Activated naive CD8-positive, alpha-beta T cell treated with anti-CD3 and anti-CD28 coated beads, Interleukin-2, amount 50 U/mL, for 16 hours (primary cell): ENCODE measurements at places on chromosomes 5 and 9.

GRCh38 chr5:90308787-90309585 lies 100.6 kb downstream of the CETN3 start:
- no peak for DNase-seq

- no peak for DNase-seq
Measured at GRCh38 chr5:1032551-1033027, 24.0 kb downstream of the NKD2 start.

DNA sequence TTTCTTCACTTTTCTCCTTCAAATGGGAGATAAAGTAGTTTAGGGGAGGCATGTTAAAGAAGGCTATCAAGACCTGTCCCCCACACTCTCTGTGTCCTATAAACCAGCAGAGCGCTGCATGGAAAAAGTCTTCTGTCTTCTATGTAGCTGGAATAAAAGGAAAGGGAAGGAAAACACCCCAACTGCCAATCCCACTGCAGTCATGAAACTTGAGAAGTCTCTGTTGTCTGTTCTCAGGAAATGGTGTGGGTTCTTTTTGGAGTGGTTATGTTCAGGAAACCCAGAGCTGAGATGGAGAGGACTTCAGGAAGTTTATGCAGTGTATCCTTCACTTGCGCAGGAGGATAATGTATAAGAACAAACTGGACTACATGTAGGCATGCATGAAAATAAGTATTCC lies 274.3 kb downstream of the GAS1 start:
- no peak for DNase-seq

- no peak for DNase-seq
Measured at GRCh38 chr5:17118631-17119030, 98.8 kb upstream of the BASP1 start.
